ENCODE measurements at places on chromosomes 16 and 17. TPM values are rescaled to one million over a fixed set of nuclear protein-coding genes. Genes with fewer than 3 reads are reported as not detected.

Gene KRT23
- total RNA-seq, result 17.1 TPM

Gene DCTPP1
- 108 TPM for total RNA-seq

DNA sequence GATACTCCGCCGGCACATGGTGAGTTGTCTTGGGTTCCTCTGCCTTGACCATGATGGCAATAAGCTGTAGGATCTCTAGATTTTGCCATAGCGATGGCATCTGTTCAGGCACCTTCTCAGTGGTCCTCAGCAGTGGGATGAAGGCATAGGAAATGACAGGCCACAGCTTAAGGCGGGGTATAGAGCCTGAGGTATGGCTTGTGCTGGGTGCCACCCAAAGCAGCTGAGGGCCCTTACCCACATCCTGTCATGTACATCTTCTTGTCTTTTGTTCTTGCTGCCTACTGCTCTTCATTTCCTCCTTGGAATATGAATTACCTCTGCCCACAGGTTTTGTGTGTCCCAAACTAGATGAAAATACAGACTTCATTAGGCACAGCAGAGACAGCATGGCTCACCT, 29.5 kb downstream of the KAT7 start:
- DNase-seq, result no peak

DNA sequence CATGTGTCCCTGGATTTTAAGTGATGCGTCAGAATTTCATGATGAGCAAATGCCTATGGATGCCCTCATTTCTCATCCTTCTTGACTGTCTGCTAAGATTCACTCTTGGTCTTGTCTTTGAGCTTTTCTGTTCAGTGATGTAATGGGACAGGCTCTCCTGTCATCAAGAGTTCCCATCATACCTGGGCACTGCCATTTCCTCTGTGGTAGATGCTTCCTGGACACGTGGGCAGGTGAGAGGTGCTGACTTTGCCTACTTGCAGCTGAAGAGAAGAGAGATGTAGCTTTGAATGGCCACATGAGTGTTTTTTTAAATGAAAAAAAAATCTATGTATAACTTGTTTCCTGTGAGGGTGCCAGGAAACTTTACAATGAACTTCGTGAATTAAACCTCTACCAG, 557.7 kb downstream of the MAF start:
- no peak for DNase-seq

GRCh38 chr17:21025451-21025850, 17.4 kb downstream of the USP22 start:
- DNase-seq, result no peak

GRCh38 chr16:23682181-23682580, 3.5 kb downstream of the PLK1 start:
- DNase-seq, result no peak

DNA sequence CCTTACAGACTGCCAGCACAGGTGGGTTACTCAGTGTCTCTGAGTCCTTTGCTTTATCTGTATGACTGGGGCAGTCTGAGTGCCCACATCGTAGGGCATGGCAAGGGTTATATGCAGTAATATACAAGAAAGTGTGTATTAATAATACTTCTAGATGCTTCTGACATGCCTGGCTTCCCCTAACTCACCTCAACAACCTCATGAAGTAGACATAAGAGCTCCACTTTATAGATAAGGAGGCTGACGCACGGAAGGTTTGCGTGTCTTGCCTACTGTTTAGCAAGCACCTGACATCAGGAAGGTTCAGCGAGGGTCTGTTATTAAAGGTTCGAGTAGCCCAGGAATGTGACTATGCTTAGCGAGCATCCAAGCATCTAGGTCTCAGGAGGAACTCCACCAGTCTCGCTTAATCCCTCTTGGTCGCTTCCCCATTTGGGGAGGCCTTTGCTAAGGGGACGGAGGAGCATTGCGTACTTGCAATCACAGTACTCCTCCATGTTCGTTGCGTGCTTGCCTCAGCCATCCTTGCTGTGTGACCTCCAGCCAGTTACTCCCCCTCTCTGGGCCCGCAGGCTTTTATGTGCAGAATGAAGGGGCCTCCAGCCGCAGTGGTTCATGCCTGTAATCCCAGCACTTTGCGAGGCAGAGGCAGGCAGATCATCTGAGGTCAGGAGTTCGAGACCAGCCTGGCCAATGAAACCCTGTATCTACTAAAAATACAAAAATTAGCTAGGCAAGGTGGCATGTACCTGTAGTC, 1.6 kb downstream of the KCNG4 start:
- no peak for DNase-seq

- no peak for DNase-seq
Measured at GRCh38 chr16:62545039-62545438, 508.8 kb upstream of the CDH8 start.

DNA sequence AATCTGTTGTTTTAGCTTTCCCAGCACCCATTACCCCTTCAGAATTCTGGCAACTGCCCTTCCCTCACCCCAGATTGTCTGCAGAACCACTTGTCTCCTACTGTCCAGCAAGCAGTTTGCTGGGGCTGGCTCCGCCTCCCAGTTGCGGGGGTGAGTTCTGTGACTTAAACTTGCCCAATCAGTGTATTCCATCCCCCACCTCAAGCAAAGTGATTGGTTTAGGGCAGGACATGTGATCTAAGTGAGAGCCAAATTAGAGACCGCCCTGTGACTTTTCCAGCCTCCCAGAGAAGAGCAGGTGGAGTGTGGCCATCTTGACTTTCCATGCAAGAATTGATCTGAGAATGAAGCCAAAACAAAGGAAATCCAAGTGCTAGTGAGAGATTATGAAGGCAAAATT, 22.7 kb upstream of the SRCIN1 start:
- DNase-seq, result no peak

DNA sequence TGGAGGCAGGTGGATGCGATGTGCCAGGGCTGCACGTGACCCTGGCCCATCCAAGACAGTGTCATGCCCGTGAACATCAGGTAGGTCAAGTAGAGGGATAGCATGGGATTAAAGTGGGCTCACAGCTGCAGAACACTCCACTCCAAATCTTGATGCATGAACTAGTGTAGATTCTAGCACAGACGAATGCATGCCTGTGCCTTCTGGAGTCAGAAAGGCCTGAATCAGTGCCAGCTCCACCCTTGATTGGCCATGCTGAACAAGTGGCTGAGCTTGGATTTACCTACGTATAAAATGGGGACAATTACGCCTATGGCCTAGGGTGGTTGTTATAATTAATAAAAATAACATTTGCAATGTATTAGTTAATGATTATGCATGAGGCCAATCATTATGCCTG, 10.6 kb downstream of the IRX3 start:
- no peak for DNase-seq

All from epithelial cell of proximal tubule (primary cell).